NCI-H1092 (cell line): ENCODE measurements at places on chromosomes 16 and 17.

DNA sequence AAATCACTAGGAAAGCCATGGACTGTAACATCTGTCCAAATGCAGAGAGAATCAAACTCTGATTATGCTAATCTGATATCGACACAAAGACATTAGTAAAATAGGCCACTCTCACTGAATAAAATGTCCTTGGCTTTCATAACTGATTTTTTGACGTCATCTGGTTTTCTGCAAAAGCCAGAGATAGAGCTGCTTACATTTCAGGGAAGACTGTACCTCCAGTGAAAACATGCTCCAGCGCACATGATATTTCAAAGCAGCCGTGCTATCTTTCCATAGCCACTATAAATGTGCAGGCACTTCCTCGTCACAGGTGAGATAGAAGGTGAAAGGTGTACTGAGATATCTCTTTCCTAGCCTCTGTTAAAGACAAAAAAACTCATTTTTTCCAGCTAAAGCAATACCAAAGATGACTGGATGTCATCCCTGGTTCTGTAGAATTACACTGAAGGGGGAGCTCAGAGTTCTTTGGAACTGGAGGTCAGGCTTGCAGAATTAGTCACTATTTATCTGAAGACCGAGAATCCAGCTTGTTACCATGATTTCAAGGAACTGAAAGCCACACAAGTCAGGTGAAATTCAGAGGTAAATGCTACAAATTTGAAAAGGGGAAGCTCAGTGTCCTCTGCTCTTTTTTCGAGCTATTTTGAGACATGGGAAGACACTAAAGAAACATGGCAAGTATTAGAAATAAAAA lies 249.5 kb downstream of the CA10 start:
- DNase-seq = no peak

DNA sequence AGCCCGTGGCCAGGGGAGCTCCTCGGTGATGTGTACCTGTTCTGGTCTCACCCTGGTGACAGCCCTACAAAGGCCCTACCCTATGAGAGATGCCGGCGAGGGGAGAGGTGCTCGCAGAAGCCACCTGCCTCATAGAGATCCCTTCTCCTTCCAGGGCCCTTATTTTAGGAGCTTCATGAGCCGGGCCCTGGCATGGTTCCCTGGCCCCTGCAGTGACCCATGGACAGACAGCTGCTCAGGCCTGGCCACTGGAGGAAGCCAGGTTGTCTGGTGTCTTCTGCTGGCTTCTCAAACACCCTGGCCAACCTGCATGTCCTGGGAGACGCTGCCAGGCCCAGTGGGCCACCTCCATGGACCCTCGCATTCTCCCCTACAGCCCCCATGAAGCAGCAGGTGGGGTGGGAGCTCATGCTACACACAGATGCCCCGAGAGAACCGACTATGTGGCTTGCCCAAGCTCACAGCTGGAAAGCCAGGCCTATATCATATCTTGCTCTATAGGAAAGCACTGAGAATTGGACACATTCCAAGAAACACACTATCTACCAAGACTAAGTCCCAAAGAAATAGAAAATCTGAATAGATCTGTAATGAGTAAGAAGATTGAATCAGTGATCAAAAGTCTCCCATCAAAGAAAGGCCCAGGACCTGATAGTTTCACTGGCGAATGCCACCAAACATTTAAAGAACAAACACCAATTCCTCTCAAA lies 7.2 kb upstream of the AATK start:
- DNase-seq = no peak

DNA sequence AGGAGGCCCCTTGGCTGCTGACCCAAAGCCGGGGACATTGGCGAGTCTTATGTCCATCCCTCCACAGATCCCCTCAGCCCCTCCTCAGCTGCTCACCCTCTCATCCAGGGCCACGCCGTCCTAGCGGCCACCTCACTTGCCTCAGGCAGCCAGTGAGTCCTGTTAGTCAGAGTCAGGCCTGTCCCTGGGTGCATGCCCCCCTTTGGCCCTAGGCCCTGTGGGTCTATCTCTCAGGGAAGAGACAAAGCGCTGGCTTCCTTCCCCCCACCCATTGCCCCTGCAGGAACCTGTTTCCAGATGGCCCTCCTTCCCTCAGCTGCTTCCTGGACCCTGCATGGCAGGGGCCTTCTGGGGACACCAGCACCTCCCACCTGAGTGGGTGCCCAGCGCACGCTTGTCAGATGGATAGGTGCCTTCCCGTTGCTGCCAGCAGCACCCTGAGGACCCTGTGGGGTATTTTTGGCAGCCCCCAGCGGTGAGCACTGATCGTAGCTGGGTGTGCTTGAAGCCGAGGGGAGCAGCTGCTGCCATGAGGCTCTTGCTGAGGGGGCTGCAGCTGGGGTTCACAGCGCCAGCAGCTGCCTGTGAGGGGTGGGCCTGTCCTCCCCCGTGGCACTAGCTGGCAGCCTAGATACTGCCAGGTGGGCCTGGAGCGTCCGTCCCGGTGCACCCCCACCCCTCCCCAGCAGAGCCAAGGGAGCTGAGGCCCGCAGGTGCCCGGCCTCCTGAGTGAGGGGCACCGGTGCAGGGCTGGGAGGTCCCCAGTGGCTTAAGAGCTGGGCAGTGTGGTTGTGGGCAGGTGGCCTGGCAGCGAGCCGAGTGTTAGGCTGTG lies 8.4 kb downstream of the DBNDD1 start:
- DNase-seq = no peak

GRCh38 chr16:50469744-50470321 lies 78.4 kb upstream of the NKD1 start:
- DNase-seq = no peak

GRCh38 chr16:48501516-48502377 lies 108.2 kb downstream of the N4BP1 start:
- no peak for DNase-seq

- DNase-seq = no peak
Measured at GRCh38 chr17:31100840-31101459, 6.2 kb downstream of the NF1 start.
